ENCODE measurements at places on chromosomes 2 and 18. TPM values are rescaled to one million over a fixed set of nuclear protein-coding genes. Genes with fewer than 3 reads are reported as not detected.

DNA sequence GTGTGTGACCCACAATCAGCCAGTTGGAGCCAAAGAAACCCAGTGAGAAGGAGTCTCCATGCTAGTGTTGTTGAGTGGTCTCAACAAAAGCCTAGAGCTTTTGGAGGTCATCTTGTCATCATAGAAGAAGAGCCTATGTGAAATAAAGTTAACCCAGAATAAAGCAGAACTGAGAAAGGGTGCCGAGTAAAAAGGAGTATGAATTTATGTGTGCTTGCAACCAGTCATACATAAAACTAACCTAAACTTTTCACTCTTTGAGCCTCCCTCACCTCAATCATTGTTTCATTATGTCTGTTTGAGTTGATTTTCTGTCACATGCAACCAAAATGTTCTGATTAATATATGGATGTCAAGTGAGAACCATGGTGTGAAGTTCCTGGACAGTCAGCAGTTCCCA, 599.3 kb upstream of the ZEB2 start:
- DNase-seq = no peak

DNA sequence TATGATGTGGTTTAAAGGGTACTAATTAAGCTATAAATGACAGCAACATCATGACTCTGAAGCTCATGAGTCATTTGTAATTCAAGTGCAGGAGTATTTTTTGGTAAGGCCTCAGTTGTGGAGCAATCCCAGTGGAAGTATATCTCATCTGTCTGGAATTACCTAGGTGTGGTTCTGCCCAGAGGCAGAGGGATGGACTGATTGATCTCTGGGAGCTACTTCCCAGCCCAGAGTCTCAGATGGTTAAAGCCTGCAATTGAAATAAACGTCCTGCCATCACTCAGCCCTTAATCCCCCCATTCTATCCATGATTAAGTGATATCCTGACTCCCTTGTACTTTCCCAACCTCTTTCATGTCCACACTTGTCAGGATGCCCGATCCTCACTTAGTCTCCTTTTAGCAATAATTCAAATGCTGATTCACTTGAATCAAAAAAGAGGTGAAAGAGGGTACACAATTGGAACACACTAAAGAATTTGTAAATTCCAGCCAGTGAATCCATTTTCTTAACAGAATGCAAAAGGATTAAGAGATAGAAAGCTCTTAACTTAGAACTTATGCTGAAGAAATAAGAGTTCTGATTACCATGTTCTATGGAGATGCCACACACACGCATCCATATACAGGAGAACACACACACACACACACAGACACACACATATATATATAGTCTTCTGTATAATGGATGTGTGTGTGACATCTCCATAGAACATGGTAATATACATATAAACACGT, 664.4 kb downstream of the NYAP2 start:
- no peak for DNase-seq

DNA sequence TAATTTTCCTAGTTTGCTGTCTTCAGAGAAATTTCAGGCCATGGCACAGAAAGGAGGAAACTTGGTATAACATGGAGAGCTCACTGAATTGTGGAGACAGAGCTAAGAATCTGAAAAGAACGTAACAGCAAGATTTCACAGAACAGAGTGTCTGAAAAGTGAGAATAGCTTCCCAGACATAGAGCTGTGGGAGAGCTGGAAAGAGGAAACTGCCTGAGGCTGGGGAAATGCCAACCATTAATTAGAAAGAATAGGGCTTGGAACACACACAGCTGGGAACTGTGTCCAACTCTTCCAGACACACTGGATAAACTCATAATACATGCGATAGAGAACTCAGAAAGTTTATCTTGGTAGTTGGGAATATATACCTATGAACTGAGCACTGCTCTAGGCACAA, 51.6 kb upstream of the KYNU start:
- no peak for DNase-seq

GRCh38 chr18:70683263-70683662, 394.4 kb downstream of the SOCS6 start:
- DNase-seq = no peak

GRCh38 chr2:121038891-121039616, 245.9 kb downstream of the TFCP2L1 start:
- peak; percentile 75 for DNase-seq

TUBA3E gene
- not detected for polyA plus RNA-seq

- DNase-seq = no peak
Measured at GRCh38 chr18:73961804-73962203, 185.8 kb downstream of the FBXO15 start.
